ENCODE measurements at places on chromosomes 1 and 21.

DNA sequence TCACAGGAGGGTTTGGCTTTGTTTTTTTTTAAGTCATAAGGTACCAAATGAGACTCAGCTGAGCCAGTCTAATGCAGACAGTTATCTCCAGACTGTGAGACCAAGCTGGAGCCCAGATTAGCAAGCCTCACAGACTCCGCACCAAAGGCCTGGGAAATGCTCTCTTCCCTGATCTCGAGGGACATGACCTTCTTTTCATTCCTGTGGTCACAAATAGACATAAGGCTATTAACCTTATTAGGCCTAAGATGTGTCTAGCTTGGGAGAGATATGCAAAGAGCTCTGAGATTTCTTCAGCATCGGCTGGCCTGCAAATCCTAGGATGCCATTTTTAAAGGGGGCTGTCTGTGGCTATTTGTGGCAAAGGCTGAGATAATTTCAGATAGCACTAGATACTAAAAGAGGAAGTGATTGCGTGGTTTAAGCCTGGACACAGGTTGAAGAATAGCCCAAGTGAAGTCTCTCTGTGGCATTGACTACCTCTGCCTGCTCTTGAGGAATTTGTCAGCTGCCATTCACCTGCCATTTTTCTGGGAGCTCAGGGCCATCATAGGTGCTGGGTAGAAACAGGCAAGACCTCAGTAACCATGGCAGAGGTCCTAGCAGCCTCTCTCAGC is 301.3 kb downstream of the SIPA1L2 start:
- DNase-seq: no peak

DNA sequence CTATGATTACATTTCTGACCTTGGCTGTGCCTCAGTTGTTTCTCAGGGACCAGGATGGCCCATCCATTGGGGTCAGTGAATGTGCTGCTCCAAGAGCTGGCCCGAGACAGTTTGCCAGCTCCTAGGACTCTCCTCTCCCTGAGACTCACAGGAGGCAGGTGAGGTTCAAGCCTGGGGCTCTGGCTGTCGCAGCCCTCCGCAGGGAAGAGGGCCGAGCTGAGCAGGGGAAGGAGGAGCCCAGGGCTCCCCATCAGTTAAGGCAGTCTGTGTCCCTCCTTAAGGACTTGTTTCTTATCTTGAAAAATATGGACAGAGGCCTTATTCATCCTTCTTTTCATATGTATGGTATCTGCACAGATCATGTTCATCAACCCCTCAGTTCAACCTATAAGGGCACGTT is 26.6 kb upstream of the SARS1 start:
- DNase-seq: no peak

DNA sequence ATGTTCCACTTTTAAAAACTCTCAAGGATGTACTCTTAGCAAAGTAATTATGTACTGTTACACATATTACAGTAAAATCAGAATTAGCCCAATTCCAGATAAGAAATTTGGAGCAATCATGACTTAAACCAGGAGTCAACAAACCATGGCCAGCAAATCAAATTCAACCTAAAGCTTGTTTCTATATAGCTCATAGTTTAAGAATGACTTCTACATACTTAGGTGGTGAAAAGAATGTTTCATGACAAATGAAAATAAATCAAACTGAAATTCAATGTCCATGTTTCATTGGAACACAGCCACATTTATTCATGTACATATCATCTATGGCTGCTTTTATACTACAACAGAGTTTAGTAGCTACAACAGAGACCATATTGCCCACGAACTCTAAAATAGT is 35.1 kb downstream of the FRRS1 start:
- DNase-seq: no peak

GRCh38 chr1:207428783-207429182 is 25.3 kb upstream of the CR2 start:
- no peak for DNase-seq

- no peak for DNase-seq
Observed at GRCh38 chr1:230588323-230588746, 53.9 kb upstream of the COG2 start.

DNA sequence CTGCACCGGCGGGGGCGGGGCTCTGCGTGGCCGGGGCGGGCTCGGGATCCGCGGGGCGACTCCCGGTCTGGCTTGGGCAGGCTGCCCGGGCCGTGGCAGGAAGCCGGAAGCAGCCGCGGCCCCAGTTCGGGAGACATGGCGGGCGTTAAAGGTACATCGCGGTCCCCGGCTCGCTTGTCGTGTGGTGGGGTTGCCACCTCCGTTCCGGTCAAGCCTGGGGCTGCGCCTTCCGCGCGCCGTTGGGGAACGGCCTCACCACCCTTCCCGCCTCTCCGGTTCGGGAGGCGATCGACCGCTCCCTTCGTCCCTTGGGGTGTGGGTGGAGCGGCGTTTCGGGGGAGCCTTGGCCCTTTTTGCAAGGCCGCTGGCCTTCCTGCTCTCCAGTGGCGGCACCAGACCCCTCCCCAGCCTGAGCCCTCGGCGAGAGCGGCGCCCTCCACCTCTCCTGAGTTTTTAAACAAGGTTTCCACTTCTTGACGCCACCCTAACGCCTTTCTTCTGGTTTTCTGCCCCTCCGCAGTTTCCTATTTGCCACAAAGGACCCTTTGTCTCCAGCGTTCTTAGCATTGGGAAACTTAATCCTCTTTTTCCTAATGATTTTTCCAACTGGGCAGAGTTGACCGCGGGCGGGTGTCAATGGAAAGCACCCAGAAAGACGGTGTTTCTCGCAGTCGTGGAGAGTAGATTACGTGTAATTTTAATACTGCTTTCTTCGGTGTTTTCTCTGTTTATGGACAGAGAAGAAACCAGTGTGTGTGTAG is at the start of the genes LEPR and LEPROT:
TSS of gene LEPR (plus strand) at position 79 of the 761 bp plus-strand sequence. CDS start 144,898 bp downstream, outside the sequence.
TSS of gene LEPROT (plus strand) at position 79 of the 761 bp plus-strand sequence. CDS start at position 136, 57 bp downstream.
- no peak for DNase-seq

- DNase-seq: no peak
Observed at GRCh38 chr1:203454986-203455471, 20.6 kb upstream of the PRELP start.

DNA sequence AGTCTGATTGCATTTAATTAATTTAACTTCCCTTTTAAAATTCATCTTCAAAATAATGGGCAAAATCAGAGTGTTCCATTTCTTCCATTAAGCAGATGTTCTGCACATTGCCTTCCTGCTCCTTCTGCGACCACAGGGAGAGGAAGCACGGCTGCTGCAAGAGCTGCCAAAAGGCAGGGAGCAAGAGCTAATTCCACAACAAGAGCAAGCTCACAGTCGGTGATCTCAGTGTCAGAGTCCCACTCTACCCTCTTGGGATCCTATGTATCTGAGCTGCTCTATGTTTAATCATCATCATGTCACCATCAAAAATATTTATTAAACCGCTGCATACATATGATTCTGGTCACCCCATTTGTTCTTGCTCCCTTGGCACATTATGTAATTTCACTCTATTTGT is 255.3 kb upstream of the CAMK1G start:
- no peak for DNase-seq

DNA sequence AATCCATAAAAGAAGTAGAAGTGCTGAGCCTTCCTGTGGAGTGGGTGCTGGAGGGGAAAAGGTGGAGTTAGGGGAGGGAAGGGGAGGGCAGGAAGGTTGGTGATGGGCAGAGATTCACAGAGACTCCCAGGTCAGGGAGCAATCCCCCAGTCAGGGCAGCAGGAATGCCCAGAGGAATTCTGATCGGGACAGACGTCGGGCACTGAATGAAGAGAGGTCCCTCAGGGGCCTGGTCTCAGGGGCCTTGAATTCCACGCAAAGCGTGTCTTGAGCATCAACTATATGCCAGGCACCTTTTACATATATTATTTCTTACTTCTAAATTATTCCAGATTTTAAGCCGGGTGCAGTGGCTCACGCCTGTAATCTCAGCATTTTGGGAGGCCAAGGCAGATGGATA is 7.2 kb upstream of the PADI1 start:
- DNase-seq: no peak

GRCh38 chr1:86410879-86411278 is 13.1 kb upstream of the CLCA2 start:
- DNase-seq: no peak

DNA sequence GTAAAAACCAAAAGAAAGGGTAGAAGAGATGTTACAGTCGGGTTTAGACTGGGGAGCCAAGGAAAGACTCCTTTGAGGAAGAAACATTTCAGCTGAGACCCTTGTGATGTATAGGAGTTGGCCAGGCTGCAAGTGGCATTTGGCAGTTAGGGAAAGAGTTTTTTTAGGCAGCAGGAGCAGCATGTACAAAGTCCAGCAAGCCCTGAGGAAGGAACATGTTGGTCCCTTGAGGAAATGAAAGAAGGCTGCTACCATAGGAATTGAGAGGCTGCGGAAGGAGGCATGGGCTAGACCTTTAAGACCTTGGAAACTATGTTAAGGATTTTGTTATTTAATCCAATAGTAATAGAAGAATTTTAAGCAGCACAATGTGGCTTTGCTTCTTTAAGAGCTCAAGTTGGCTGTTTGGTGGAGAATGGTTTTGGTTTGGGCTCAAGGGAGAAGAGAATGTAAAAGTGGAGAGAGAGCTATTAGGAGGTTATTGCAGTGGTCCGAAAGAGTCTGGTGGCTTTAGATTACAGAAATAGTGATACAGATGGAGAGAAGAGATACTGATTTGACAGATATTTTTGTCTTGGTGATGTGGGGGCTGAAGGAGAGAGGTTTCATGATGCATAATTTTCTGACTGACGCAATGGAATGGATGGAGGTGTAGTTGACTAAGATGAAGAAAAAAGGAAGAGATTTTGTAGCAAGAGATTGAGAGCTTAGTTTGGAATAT is 26.6 kb downstream of the SMAP2 start:
- no peak for DNase-seq

- DNase-seq: no peak
Observed at GRCh38 chr1:2318314-2319278, 72.8 kb downstream of the MORN1 start.

DNA sequence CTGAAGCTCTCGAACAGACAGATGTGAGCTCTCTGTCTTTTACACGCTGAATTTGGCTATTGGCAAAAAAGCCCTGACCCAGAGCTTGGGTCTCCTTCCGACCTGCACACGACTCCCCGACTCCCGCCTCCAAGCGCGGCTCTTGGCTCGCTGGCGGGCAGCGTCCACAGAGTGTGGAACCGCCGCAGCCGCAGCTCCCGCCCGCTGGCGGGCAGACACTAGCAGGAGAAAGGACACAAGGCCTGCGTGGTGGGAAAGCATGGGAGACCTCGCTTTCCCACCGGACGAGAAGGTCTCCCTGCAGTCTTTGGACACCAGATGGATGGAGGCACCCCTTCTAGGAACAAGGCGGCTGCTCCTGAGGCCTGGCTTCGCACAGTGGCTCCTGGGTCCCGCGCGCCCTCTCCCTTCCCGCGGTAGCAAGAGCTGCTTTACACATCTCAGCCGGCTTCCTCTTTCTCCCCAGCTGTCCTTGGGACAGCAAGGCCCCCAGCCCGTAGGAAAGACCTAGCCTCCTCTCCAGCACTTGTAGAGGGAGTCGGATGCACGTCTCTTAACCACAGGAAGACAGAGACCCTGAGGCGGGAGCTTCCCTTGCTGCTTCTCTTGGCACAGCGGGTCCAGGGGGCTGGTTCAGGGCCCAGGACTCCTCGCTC is 92.1 kb downstream of the PRKAB2 start:
- DNase-seq: peak; percentile 33

- no peak for DNase-seq
Observed at GRCh38 chr1:6005276-6005917, 13.2 kb upstream of the NPHP4 start.

GRCh38 chr1:49171941-49172593 is 395.4 kb upstream of the BEND5 start:
- no peak for DNase-seq

- no peak for DNase-seq
Observed at GRCh38 chr1:9731051-9731537, 79.6 kb downstream of the PIK3CD start.
